ENCODE measurements at places on chromosomes 12 and 14.

DNA sequence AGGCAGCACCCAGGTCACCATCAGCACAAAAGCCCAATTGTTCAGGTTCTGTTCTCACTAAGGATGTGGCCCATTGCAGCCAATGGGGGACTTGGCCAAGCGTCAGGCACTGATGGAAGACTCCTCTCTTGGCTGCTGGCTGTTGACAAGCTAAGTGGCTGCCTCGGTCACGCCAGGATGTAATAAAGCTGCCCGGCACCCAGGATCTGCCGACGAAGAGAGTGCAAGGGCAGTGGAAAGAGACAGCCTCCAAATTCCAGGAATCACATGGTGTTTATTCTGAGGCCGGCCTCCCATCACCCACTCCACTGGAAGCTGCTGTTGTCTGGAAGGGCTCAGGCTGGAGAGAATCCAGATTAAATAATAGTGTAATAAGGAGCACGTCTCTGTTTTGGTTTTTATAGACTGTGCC lies 451.8 kb upstream of the TBX3 start:
- peak; percentile 93 for DNase-seq

DNA sequence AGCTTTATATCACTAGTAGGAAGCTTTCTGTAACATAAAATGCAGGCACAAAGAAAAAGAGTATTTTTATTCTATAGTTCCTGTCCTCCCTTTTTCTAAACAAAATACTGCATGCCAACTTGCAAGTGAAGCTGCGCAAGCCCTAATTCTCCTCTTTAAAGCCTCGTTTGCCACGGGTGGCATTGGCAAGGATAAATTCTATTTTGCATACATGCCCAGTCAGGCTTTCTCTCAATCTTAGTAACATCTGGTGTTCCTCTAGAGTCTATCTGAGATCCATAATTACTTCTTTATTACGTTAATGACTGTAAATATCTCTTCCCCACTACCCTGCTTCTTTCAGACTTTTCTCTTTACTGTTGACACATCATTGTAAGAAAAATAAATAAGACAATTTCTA lies 97.1 kb upstream of the DAAM1 start:
- DNase-seq = peak; percentile 3

GRCh38 chr14:53491884-53492277 lies 338.8 kb upstream of the DDHD1 start:
- no peak for DNase-seq

DNA sequence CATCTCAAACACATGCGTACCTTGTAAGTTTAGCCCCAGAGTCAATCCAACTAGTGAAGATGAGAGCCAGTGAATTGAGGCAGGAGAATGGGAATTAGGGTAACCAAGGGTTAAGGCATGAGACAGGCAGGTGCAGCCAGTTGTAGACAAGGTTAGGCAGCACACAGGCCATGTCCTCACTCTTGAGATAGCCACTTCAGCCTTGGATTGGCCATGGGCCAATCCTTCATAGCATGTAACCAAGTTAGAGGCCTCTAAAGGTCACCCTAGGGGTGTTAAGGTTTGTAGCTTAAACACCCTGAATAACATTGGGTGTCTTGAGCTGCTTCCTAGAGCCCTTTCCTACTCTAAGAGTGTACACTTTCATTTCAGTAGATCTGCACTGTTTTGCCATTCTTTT lies 208.2 kb upstream of the RBM19 start:
- no peak for DNase-seq

GRCh38 chr14:60514741-60515491 lies 6.0 kb downstream of the SIX6 start:
- peak; percentile 47 for DNase-seq

DNA sequence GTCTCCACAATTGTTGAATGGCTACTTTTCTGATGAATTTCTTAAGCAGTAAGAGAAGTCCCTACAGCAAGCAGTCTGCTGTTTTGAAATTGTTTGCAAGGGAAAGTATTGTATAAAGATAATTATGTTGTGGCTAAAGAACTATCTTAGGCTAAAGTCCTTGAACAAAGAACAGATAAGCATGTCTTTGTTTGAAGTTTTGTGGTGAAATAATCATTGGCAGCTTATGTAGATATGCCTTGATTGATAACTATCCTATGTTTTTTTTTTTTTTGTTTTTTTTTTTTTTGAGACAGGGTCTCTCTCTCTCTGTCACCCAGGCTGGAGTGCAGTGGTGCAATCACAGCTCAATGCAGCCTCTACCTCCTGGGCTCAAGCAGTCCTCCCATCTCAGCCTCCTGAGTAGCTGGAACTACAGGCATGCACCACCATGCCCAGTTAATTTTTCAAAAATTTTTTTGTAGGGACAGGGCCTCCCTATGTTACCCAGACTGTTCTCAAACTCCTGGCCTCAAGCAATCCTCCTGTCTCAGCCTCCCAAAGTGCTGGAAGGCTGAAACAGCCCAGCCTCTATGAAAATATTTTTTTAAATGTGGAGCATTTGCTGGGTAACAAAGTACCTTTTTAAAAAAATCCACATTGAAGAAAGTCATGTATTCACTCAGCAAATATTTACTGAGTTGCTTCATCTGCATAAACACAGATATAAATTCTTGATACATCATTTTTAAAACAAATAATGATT lies 80.8 kb downstream of the LLPH start:
- DNase-seq = no peak

DNA sequence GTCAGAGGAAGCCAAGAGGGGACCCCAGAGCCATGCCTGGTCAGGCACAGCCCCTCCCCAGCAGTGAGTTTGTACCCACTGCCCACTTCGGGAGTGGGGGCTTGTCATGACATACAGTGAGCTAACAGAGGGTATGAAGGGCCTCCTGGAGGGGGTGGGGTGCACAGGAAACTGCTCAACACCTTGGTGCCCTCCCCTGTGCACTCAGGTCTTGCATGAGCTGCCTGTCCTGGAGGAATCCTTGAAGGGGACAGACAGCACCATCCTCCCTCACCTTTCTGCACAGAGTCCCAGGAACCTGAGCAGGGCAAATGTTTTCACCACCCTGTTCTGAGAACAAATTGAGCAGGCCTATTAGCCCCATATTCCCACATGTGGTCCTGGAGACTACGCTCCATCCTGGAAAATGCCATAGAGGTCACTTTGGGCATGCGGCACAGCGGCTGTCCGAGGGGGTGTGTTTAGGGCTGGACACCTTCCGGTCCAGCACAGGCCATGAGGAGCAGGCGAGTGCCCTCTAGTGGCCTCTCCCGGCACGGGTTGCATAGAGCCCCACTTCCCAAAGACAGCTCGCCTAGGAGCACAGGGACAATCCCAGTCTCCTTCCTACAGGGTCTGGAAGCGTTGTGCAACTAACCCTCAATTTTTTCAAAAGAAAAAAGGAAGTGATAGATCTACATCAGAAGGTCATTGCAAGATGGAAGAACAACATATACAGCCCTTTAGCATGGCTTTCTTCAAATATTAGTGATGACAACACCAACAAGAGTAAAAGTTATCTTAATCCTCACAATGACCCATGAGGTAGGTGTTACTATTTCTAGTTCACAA lies 31.9 kb upstream of the ZFP36L1 start:
- DNase-seq = no peak

DNA sequence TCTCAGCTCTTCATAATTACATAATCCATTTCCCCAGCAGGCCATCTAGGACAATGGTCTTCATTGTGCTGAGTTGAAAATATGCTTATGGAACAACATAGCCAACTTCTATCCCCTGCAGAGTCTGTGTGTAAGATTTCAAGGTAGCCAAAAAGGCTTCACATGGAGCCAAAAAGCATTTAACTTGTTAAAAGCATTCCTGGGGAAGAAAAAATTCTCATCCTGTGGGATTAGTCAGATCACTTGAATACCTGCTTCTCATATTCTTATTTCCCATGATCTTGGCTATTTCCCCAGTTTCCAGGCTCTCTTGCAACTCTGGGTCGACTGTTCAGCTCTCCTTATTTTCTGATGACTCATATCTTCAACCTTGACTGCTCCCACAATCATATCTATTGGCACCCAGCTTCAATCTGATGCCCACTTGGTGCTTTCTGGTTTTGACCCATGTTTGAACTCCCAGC lies 178.9 kb downstream of the KLHL28 start:
- DNase-seq = no peak

DNA sequence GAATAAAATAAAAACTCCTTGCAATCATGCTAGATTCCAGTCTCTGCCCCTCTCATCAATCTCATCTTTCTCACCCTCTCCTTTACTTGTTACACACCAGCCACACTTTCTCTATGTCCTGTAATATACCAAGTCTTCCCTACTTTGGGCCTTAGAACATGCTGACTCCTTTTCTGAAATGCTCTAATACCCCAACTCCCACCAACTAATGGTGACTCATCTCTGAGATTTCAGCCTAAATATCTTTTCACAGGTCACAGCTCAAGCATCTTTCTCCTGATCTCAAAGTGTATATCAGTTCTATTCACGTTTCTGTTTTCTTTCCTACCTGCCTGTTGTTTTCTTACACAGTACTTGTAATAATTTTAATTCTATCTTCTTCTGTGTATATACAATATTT lies 378.9 kb upstream of the PRICKLE1 start:
- no peak for DNase-seq

DNA sequence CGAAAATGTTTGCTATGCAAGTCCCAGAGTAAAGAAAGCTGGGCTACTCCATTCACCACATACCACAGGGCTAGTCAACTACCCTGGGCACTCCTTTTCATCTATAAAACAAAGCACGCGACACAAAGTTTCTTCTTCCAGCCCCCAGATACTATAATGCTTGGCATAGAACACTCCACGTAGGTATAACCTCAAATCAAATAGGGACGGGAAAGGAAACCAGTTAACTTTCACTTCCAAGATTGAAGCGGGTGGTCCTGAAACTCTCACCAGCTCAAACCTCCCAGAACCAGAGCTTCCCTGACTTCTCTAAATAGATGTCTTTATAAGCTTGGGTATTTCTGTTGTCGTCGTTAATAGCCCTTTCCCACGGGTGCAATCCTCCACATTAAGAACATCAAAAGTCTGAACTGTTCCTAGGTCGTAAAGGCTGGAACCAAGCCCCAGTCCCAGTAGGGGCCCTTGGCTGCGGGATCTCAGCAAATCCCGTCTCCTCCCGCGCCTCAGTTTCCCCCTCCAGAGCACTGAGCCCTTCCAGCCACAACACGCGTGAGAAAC lies 647 bp downstream of the LGMN start:
- no peak for DNase-seq

- no peak for DNase-seq
Measured at GRCh38 chr14:57068511-57068910, 200.2 kb downstream of the EXOC5 start.

- DNase-seq = no peak
Measured at GRCh38 chr14:94761348-94761996, 8.4 kb downstream of the GSC start.

- no peak for DNase-seq
Measured at GRCh38 chr12:26273811-26274210, 78.4 kb downstream of the SSPN start.

- no peak for DNase-seq
Measured at GRCh38 chr14:72644758-72645489, 249.0 kb downstream of the DPF3 start.

- DNase-seq = no peak
Measured at GRCh38 chr12:120264904-120265472, 542 bp downstream of the PXN start.

DNA sequence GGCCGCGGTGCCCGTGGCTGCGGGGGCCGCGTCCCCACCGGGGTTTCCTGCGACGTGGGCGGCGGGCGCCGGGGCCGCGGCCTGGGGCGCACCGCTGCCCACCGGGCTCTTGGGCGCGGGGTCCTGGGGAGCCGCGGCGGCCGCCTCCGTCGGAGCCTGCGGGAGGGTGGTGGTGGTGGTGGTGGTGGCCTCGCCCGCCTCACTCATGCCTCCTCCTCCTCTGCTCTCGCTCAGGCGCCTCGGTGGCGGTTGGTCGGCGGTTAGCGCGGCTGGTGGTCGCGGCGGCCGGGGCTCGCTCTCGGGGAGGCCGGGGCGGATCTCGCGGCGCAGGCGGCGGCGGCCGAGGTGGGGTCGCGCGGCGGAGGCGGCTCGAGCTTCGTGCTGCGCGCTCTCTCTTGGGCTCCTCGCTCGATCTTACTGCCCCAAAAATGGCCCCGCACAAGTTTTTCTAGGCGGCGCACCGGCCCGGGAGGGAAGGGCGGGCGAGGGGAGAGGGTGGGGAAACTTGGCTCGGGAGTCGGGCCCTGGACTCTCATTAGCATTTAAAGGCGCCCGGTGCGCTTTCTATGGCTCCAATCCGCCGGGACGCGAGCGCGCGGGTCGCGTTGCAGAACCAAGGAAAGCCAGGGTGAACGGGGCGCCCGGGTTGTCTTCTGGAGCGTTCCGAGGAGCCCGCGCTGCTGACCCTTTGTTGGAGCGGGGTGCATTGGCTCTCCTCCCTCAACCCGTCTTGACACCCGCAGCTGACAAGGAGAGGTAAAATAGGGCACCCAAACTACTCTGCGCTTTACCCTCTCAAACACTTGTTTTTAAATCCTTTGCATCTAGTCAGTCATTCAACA lies at the start of gene YBX3:
Gene YBX3, minus strand, starts transcription at position 419 of the 842 bp plus-strand sequence. Its CDS starts 212 bp downstream, at position 207.
- DNase-seq = peak; percentile 58

DNA sequence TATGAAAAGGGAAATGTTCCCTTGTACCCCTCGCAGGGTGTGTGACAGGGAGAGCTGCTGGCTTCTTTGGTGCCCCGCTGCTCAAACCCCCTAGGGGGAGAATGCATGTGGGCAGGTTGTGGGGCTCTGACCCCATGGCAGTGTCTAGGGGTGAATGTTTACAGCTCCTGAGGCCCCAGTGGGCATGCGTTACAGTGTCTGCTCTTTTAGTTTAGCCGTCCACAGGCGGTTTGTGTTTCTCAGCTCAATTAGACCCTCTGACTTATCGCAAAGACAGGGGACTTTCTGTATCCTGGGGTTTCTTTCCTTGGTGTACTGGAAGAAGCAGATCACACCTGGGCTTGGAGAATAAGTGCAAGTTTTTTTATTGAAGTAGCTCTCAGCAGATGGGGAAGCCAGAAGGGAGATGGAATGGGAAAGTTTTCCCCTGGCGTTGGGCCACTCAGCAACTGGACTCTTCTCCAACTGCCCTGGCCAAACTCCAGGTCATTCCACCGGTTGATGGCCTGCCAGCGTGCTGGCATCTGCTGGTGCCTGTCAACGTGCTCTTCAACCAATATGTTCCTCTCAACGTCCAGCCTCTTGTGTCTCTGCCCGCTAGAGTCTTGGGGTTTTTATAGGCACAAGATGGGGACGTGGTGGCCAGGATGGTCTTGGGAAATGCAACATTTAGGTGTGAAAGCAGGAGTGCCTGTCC lies 720.9 kb downstream of the FSCB start:
- DNase-seq = no peak

- DNase-seq = no peak
Measured at GRCh38 chr12:4025181-4026019, 152.2 kb upstream of the PARP11 start.

- DNase-seq = no peak
Measured at GRCh38 chr14:70597731-70598130, 2.7 kb downstream of the MED6 start.

DNA sequence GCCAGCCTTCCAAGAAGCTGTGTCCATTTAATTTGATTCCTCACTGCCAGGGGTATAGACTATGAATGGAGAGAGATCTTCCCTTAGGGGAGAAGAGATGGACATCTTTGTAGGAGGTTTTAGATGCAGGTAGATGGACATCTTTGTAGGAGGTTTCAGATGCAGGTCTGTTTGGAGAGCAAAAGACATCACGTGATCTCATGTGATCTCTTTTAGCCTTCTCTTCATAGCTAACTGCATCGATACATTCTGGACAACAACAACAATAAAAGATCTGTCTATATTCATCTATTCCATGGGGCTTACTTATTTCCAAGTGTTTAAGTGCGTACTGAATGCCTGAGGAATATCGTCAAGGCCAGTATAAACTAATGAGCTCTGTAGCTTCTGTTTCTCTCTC lies 163.2 kb downstream of the PAX9 start:
- no peak for DNase-seq
